ENCODE measurements at places on chromosomes 1 and 21. TPM values are rescaled to one million over a fixed set of nuclear protein-coding genes. Genes with fewer than 3 reads are reported as not detected.

The PTAFR gene
- total RNA-seq, result under 0.01 TPM

The MUTYH gene
- total RNA-seq, result 10.7 TPM

The IFNAR1 gene
- 25.1 TPM for total RNA-seq

The MORN1 gene
- total RNA-seq, result 10.4 TPM

The CASQ1 gene
- total RNA-seq, result under 0.01 TPM

The TCHHL1 gene
- not detected for total RNA-seq

All from regular cardiac myocyte (primary cell).